ENCODE measurements at places on chromosomes 7 and 10.

DNA sequence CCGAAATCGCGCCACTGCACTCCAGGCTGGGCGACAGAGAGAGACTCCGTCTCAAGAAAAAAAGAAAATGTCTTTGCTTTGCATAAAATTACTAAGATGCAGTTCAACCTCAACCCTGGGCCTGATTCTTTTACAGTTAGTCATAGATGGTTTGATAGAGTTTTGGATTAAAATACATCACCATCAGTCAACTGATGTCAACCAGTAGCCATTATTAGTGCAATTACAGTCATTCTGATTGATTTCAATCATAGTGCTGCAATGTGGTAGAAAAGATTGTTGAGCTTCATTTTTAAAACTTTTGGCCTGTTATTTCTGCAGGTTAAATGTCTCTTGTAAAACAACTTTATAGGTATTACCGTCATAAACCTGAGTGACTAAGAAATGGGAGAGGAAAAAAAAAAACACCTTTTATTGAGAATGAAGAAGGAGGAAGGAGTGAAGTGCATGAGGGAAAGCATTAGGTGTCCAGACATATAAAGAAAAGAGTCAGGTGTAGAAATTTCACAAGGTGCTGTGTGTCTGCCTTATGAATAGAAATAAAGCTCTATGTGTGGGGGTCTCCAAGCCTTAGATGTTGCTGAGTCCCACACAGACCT, 150.6 kb downstream of the TRIL start:
- no peak for DNase-seq

- DNase-seq: no peak
These were observed 21.2 kb downstream of the NACAD start for GRCh38 chr7:45067582-45067981.

GRCh38 chr7:139623518-139623917, 100.0 kb downstream of the CLEC2L start:
- DNase-seq: no peak

GRCh38 chr7:25578991-25579777, 350.9 kb upstream of the NPVF start:
- DNase-seq: no peak

GRCh38 chr10:49508249-49508648, 30.7 kb downstream of the ERCC6 start:
- DNase-seq: no peak

GRCh38 chr7:88480896-88481295, 174.2 kb upstream of the STEAP4 start:
- DNase-seq: no peak

- DNase-seq: no peak
These were observed 26.5 kb upstream of the TMEM254 start for GRCh38 chr10:80051993-80052392.

DNA sequence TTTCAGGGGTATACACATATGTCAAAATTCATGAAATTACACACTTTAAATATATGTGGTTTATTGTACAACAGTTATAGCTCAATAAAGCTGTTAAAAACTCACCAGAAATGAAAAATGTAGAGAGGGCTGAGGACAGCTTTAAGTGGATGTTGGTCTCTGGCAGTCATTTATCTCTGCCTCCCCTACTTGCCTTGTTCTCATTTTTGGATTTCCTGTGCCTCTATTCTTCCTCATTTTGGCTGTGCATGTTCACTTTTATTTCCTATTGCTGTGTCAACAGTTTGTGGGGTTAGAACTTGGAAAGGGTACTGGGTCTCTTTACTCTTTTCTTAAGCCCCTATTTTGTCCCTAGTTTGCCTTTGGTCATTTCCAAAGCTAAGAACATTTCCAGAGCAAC, 18.6 kb upstream of the MEST start:
- no peak for DNase-seq

- no peak for DNase-seq
These were observed 38.9 kb upstream of the RSU1 start for GRCh38 chr10:16856092-16856491.

GRCh38 chr7:67754651-67755050, 758.0 kb downstream of the TYW1 start:
- DNase-seq: no peak

DNA sequence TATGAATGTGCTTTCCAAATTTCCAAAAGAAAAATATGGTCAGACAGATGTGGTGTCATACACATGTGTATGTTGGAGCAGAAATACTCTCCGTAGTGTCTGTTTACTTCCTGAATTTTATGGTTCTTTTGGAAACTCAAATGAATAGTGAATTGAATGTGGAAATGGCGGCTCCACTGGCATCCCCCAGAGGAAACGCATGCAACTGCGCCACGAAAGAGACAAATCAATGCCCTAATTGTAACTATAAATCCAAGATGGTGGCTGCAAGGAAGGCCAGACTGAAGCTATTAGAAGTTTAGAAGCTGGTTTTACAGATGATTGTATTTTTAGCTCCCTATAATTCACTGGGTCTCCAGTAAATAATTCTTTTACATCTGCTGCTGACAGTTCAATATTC, 246.7 kb downstream of the FGFR2 start:
- no peak for DNase-seq

GRCh38 chr10:129945526-129945925, 18.5 kb downstream of the EBF3 start:
- DNase-seq: no peak

- no peak for DNase-seq
These were observed 26.8 kb downstream of the VSIR start for GRCh38 chr10:71746344-71747037.

- DNase-seq: peak; percentile 60
These were observed 78.1 kb upstream of the RHEB start for GRCh38 chr7:151597541-151598444.

DNA sequence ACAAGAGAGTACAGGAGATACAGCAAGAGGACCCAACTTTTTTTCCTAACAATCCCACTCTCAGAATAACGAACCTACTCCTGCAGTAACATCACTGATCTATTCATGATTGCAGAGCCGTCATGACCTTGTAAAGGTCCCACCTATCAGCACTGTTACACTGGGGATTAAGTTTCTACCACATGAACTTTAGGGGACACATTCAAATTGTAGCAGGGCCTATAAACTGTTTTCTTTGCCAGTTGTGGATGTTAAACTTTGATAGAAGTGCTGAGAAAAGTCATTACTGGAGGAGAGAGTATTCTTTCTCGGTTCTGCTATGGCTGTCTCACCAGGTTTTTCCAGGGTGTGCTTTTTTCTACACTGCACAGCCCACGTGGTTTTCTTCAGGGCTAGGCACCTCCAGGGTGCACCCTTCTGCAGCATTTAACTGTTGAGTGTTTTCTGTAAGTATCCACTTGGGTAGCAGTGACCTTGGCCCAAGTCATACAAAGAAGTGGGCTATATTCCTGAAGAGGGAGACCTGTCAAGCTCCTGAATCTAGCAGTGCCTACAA, 131.6 kb upstream of the AHR start:
- no peak for DNase-seq

- DNase-seq: no peak
These were observed 3.1 kb upstream of the ELFN1 start for GRCh38 chr7:1666823-1667565.

DNA sequence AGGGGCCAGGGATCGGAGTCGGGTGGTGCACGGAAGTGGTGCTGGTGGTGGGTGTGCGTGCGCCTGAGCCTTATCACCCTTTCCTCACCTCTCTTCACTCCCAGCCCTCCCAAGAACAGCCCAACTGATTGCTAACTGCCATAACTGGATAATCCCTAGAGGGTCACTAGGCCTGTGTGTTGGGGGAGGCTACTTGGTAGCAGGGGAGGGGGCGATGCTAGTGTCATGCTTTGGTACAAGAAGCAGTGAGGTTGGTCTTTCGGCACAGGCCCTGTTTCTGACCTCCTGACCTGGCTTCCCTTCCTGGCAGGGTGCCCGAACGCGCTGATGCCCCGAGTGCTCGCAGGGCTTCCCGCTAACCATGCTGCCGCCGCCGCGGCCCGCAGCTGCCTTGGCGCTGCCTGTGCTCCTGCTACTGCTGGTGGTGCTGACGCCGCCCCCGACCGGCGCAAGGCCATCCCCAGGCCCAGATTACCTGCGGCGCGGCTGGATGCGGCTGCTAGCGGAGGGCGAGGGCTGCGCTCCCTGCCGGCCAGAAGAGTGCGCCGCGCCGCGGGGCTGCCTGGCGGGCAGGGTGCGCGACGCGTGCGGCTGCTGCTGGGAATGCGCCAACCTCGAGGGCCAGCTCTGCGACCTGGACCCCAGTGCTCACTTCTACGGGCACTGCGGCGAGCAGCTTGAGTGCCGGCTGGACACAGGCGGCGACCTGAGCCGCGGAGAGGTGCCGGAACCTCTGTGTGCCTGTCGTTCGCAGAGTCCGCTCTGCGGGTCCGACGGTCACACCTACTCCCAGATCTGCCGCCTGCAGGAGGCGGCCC, 652 bp downstream of the KAZALD1 start:
- no peak for DNase-seq

- no peak for DNase-seq
These were observed 476 bp upstream of the ZNF33B start for GRCh38 chr10:42638821-42639270.

- no peak for DNase-seq
These were observed 260.4 kb downstream of the SEMA3A start for GRCh38 chr7:83934118-83934734.

DNA sequence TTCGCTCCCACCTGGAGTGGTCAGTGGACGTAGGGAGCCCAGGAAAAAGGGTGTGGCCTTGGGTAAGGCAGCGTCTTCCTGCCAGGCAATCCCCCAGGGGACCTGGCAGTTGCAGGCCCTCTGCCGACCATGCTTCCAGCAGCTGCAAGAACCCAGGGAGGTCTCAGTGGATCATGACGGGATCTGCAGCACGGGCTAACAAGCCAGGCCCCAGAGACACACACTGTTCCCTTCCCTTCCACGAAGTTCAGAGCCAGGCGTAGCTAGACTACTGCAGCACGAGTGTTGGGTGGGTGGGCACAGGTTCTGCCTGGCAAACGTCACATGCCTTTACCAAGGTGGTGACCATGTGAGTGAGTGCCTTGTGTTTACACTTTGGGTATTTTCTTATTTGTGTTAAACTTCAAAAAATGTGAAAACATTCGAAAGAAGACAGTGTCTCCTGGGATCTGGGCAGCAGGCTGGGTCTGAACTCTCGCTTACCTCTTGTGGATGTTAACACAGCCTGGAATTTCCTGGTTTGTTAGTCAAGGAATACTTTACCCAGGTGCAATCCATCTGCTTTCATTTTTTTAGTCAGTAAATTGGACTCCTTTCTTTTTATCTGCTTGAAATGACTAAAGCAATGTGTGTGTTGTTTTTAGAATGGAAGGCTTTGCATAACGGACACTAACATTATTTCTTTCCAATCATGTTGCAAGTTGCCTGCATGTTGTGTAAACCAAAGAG, 48.2 kb upstream of the VIPR2 start:
- DNase-seq: no peak

DNA sequence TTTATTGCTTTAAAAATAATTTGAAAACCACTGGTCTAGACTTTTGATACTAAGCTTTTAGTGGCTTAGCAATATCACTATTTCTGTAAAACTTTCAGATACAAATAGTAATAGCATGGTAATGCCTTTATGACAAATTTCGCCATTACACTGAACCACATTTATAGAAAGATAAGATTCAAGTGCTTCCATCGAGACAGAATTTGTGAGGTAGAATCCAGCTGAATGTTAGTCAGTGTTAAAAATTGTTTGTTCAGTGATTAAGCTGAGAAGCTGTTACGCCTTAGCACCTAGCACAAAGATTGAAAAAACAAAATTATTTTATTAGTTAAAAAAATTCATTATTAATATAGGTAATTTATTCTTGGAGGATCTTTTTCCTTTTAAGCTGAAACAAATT, 36.5 kb downstream of the GNAT3 start:
- no peak for DNase-seq

DNA sequence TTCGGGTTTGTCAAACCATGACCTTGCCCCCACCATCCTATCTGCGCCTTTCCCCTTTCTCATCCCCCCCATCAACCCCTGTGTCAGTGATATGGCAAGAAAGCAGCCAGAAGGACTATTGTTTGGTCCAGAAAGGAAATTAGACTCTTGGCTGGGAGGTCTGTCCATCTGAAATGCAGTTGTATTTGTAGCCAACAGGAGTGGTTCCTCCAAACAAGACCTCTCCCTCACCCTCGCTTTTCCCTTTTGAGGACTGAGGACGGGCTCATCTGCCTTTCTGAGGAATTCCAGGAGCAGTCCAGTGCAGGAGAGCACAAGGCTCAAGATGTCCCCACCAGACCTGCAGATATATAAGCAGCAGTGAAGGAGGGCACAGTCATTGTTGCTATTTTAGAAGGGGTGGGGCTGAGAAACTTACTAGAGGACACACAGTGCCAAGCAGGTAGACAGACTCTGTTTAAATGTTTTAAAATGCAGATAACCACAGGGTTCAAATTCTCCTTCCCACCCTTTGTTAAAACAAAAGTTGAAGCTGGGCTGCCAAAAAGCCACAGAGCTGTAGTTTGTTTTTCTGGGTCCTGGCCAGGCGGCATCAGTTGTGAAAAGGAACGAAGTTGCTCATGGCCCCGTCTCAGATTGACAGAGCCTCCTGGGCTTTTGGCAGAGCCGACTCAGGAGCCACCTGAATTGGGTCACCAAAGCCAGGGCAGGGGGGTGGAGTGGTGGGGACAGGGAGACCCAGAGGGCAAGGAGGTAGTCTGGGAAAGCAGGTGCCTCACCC, 37.3 kb downstream of the CYP17A1 start:
- no peak for DNase-seq

DNA sequence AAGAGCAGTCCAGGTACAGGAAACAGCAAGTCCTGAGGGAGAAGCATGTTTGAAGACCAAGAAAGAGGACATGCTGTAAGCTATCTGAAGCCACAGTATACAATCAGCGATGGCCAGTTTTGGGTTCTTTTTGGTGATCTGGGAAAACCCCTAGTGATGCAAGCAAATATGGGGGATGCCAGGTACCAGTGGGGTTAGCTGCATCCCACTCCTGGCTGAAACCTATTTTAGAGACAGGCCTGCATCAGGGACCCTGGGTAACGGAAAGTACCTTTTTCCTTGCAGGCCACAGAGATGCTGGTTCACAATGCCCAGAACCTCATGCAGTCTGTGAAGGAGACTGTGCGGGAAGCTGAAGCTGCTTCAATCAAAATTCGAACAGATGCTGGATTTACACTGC, 32.9 kb downstream of the AP3M1 start:
- no peak for DNase-seq

- DNase-seq: peak; percentile 36
These were observed 91.9 kb upstream of the JAZF1 start for GRCh38 chr7:28272461-28272877.

DNA sequence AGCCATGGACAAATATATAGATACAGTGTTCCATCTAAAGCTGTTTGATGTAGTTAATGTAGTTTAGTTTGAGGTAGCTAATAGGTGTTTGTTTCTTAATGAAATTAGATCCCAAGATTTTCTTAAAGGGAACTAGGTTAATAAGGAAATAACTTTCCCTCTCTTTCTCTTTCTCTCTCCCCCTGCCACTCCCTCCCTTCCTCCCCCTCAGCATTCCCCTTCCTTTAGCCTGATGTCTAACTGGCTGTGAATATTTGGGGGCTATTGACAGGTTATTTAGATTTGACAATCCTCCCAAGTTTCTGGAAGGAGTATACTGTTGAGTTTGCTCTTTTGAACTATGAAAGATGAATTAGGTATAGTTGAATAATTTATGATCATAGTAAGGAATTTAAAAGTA, 65.2 kb upstream of the OIT3 start:
- DNase-seq: no peak
